HTR-8/SVneo (cell line): ENCODE measurements at places on chromosomes 16 and 17.

DNA sequence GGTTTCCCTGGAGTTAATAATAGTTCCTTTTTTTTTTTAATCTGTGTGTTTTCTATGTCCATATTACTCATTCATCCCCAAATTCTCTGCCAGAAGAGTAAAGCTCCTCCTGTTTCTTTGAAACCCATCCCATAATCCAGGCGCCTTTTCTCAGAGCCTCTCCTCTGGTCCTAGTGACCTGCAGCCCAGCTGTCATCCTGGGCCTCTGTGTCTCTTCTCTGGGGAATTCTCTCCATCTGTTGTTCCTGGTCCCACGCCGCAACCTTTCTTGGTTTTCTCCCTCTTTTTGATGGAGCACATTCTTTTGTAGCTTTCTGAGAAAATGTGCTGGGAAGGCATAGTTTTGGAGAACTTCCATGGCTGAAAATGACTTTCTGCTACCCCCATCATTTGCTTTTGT lies 10.2 kb downstream of the KATNB1 start:
- DNase-seq, result no peak

GRCh38 chr16:76931186-76931585 lies 259.8 kb upstream of the MON1B start:
- no peak for DNase-seq

- DNase-seq, result no peak
Measured at GRCh38 chr17:78821961-78822360, 18.7 kb downstream of the USP36 start.

DNA sequence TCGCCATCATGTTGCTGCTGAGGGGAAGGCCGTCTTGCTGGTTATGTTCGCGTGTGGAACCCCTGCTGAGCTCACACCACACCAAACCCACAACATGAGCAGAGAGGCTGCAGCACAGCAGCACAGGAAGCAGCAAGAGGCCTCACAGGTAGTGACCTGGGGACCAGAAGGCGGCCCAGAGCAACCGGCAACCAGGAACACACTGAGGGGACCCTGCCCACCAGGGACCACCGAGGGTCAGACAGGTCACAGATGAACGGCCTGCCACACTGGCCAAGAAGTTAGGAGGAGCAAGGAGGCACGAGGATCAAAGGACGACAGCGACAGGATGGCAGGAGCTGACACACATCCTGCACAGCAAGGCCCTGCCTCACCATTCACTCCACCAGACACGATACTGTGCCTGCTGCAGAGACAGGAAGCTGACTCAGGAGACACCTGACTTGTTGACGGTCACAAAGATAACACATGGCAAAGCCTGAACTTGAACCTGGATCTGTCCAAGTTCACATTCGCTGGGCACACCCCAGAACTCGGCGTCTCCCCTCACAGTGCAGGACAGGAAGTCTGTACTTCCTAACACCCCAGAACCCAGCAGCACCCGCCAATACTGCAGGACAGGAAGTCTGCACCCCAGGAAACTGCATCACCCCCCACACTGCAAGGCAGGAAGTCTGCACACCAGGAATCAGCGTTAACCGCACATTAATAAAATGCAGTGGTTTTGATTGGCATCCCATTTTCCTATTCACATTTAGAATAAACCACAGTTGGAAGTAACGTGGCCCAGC lies 98.5 kb downstream of the ZNF778 start:
- DNase-seq, result peak; percentile 76

- peak; percentile 23 for DNase-seq
Measured at GRCh38 chr16:53465606-53466280, 31.5 kb downstream of the RBL2 start.

- no peak for DNase-seq
Measured at GRCh38 chr16:59053911-59054310, 319.8 kb upstream of the GOT2 start.

- DNase-seq, result no peak
Measured at GRCh38 chr16:81715358-81716196, 63.5 kb upstream of the PLCG2 start.

- no peak for DNase-seq
Measured at GRCh38 chr17:67679721-67680120, 38.0 kb upstream of the NOL11 start.

- DNase-seq, result no peak
Measured at GRCh38 chr16:29719063-29719462, 26.7 kb downstream of the C16orf54 start.

GRCh38 chr16:75317101-75317522 lies 65.7 kb upstream of the BCAR1 start:
- no peak for DNase-seq

- DNase-seq, result no peak
Measured at GRCh38 chr17:3972281-3972731, 8.1 kb upstream of the ATP2A3 start.

DNA sequence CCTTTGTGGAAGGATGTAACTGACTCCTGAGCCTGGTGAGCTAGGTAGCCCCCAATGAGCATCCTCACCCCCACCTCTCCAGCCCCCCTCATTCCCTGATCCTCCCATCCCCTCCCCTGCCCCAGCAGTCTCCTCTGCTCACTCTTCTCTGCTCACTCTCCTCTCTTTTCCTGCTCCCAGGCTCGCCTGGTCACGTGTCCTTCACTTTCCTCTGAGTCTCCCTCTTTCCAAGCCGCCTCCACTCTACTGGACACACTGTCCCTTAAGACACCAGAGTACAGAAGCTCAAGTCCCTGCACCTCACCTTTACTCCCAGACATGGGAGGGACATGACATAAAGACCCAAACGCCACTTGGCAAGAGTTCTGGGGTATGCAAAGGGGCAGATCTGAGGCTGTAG lies 76.3 kb upstream of the RBL2 start:
- no peak for DNase-seq

- DNase-seq, result no peak
Measured at GRCh38 chr16:87141402-87141801, 175.8 kb downstream of the C16orf95 start.

- no peak for DNase-seq
Measured at GRCh38 chr16:89078172-89078571, 15.5 kb upstream of the ACSF3 start.

GRCh38 chr16:57091975-57092785 lies at the start of gene CPNE2:
Gene CPNE2 (plus strand): TSS chr16:57092583. CDS start chr16:57110743, 18,160 bp downstream.
- peak; percentile 62 for DNase-seq

DNA sequence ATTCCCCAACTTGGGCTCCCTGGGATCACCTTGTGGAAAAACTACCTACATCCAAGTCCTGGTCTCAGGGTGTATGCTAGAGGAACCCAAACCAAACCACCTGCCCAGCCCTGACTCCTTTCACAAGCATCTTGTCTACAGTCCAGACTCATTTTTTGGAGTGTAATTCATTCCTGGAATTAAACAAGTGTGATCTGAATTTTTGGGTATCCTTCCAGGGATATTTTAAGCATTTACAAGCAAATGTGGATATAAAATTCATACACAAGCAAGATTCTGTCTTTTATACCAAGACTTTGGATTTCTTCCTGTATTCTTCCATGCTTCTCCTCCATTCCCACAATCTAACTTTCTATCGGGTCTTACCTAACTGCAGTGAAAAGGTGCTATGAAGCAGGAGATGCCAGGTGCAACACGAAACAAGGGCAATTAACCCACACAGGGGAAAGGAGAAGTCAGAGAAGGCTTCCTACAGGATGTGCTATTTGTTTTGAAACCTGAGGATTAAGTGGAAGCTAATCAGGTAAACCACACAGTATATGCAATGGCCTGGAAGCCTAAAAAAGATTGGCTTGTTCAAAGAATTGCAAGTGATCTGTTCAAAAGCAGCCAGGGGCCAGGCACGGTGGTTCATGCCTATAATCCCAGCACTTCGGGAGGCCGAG lies 417.2 kb upstream of the C16orf82 start:
- DNase-seq, result no peak

DNA sequence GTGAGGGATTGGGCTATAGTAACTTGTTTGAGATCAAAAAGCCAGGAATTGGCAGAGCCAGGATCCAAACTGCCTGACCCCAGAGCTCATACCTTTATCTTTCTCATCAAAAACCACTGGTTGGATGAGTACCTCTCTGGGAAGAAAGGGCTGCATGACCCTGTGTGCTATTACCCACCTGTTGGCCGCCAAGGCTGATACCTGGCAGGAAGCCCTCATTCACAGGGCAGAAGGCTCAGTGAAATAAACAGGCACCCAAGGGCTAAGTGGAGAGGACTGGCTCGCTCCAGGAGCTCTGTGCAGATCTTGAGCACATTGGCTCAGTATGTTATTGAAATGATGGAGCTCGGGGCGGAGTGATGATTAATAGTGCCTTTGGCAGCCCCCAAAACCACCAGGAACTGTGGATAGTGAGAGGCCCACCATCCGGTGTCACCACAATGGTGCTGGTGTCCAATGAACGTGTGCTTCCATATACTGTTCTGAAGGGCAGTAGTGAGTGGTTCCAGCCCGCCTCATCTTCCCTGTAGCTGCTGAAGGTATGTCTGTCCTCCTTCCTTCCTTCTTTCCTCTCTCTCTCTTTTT lies 197.6 kb downstream of the MSI2 start:
- no peak for DNase-seq

DNA sequence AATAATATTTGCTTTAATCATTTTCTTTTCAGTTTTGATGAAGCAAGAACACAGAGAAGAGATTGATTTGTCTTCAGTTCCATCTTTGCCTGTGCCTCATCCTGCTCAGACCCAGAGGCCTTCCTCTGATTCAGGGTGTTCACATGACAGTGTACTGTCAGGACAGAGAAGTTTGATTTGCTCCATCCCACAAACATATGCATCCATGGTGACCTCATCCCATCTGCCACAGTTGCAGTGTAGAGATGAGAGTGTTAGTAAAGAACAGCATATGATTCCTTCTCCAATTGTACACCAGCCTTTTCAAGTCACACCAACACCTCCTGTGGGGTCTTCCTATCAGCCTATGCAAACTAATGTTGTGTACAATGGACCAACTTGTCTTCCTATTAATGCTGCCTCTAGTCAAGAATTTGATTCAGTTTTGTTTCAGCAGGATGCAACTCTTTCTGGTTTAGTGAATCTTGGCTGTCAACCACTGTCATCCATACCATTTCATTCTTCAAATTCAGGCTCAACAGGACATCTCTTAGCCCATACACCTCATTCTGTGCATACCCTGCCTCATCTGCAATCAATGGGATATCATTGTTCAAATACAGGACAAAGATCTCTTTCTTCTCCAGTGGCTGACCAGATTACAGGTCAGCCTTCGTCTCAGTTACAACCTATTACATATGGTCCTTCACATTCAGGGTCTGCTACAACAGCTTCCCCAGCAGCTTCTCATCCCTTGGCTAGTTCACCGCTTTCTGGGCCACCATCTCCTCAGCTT lies 45.0 kb downstream of the ESRP2 start:
- DNase-seq, result no peak

DNA sequence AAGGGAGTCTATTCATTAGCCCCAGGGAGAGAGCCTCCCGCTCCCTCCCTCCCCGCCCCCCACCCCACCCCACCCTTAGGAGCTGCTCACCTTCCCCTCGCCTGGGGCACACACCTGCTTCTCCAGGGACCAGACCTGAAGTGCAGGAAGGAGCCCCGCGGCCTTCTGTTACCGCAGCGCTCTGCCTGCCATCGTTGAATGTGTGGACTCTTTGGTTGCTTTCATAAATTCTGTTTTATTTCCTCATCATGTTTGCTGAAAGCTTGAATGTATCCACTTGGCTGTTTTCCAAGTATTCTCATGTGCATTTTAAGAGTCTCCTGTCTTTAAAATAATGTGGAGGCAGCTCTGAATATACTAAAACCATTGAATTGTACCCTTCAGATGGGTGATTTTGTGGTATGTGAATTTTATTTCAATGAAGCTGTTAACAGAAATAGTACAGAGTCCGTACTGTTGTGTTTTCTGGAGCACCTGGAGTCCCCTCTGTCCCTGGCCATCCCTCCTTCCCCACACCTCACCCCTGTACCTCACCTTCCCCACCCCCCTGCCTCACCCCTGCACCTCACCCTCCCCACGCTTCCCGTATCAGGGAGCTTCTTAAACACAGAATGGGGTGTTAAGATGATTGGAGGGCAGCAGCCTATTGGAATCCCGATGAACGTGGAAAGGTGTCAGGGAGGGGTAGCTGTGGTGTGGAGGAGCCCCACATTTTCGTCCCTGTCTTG lies 25.5 kb downstream of the RAB11FIP3 start:
- DNase-seq, result no peak

- no peak for DNase-seq
Measured at GRCh38 chr17:34614698-34615097, 35.3 kb downstream of the TMEM132E start.

- DNase-seq, result no peak
Measured at GRCh38 chr17:7557775-7558543, 591 bp upstream of the TNFSF13 start.

- peak; percentile 72 for DNase-seq
Measured at GRCh38 chr17:49548506-49549310, 27.0 kb upstream of the NXPH3 start.

DNA sequence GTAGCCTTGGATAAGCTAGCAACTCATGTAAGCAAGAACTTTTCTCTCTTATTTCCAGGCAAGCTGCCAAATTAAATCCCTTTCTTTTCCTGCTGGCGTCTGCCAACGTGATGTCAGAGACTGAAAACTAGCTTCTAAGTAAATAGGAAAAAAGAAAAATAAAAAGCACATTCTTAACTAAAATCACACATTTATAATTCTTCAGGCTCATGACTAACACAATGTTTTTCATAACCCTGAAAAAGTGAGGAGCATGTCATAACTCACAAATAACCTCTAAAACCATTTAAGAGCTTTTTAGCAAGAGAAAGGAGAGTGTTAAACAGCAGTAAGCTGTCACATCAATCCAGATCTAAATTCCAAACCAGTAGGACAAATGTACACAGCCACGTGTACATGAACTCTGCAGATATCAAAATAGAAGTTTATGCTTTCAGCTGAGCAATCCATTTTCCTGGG lies 110.0 kb downstream of the N4BP1 start:
- no peak for DNase-seq

GRCh38 chr17:45013021-45013997 lies 38.1 kb downstream of the DCAKD start:
- DNase-seq, result no peak

GRCh38 chr17:81217491-81217890 lies 5.3 kb downstream of the CEP131 start:
- no peak for DNase-seq

DNA sequence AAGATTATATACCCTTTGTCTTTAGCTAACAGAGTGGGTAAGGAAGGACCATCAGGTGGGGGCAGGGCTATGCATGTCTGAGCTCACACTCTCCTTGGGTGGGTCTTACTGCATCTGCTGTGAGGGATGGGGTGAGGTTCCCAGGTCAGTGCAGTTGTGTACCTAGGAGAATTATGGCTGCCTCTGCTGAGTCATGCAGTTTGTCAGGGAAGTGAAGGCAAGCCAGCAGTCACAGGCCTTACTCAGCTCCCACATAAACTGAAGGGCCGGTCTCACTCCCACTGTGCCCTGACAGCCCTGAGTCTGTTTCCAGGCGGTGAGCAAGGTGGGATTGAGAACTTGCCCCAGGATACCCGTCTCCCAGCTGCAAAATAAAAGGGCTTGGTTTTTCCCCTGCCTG lies 328.6 kb downstream of the MAP2K6 start:
- no peak for DNase-seq

GRCh38 chr17:55661256-55661758 lies 61.4 kb downstream of the TMEM100 start:
- DNase-seq, result no peak
